Esophagus muscularis mucosa (tissue), 4 donors: ENCODE measurements at places on chromosomes 6 and 20.

DNA sequence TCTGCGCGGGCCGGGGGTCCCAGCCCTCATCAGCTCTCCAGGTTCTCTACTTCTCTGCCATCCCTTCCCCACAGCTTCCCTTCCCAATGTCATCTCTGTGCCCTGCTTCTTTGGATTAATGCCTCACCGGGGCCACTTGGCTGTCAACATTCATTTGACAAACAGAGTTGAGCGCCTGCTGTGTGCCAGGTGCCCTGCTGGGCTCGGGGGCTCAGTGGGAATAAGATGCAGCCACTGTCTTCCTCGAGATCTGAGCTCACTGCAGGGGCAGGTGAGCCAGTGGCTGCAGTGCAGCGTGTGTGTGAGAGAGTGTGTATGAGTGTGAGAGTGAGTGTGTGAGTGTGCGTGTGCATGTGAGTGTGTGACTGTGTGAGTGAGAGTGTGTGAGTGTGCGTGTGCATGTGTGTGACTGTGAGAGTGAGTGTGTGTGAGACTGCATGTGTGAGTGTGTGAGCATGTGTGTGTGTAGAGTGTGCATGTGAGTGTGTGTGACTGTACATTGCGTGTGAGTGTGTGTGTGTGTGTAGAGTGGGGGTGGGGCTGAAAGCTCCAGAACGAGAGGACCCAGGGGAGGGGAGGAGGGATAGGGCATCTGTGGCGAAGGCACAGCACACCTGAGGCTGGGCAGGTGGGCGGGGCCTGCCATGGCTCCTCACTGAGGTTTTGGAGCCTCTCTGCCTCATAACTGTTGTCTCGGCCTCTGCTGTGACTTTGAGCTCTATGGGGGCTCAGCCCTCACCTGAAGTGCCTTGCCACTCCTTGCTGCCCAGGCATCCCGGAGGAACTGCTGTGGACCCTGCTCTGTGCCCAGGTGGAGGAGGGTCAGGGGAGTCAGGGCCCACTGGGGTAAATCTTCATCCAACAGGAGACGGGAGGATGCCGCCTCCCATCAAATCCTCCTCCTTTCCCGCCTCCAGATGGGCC is 36.5 kb upstream of the PHACTR3 start:
- H3K27ac ChIP-seq = no peak overlapping the region
- H3K36me3 ChIP-seq = no peaks in the 10 kb centered on the region
- H3K27me3 ChIP-seq = peaks cover 60% of the 10 kb centered on the region
- peaks cover 7% of the 10 kb centered on the region for H3K4me1 ChIP-seq

GRCh38 chr6:6556738-6557503 is 31.6 kb upstream of the LY86 start:
- no peaks in the 10 kb centered on the region for H3K36me3 ChIP-seq
- H3K4me3 ChIP-seq = no peak overlapping the region
- H3K4me1 ChIP-seq = no peaks in the 10 kb centered on the region

DNA sequence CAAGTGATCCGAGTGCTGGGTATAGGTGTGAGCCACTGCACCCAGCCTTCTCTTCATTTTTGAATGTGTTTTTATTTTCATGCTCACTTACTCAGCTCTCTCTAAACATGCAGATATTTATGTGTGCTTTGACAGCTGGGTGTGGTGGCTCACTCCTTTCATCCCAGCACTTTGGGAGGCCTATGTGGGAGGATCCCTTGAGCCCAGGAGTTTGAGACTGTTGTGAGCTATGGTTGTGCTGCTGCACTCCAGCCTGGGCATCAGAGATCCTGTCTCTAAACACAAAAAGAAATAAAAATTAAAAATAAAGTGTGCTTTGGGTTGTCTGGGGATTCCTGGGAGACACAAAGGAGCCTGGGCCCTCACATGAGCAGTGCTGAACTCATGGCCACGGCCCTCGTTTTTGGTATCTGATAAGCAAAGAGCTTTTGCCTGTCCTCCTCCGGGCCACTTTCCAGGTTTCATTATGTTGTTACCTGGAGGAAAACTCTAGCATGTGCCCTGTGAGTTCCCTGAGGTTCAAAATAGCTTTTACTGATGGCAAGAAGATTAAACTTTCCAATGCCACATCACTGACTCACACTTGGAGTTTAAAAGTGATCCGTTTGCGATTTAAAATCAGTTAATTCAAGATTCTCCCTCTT is 78.5 kb downstream of the CD164 start:
- DNase-seq = no peak
- H3K36me3 ChIP-seq = no peaks in the 10 kb centered on the region
- no peaks in the 10 kb centered on the region for H3K27me3 ChIP-seq
- H3K4me3 ChIP-seq = no peak overlapping the region
- peak overlapping the region; percentile 68 for H3K27ac ChIP-seq
- peaks cover 60% of the 10 kb centered on the region for H3K4me1 ChIP-seq

DNA sequence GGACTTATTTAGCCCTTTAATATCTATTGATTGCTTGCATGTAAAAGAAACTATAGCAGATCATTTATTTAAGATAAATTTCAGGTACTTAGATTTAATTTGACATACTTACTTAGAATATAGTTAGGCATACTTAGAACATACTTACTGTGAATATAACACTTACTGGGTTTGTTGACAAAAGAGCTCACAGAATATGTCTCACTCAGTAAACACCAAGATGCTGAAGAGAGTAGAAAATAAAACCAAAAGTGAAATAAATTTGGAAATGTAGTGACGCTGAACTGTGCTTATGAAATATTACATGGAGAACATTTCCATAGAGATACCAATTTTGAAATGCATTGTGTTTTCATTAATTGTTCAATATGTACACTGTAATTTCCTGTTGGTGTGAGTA is 615.4 kb upstream of the MAN1A1 start:
- H3K36me3 ChIP-seq = no peaks in the 10 kb centered on the region
- H3K27me3 ChIP-seq = no peaks in the 10 kb centered on the region
- H3K27ac ChIP-seq = no peak overlapping the region
- H3K4me1 ChIP-seq = no peaks in the 10 kb centered on the region

DNA sequence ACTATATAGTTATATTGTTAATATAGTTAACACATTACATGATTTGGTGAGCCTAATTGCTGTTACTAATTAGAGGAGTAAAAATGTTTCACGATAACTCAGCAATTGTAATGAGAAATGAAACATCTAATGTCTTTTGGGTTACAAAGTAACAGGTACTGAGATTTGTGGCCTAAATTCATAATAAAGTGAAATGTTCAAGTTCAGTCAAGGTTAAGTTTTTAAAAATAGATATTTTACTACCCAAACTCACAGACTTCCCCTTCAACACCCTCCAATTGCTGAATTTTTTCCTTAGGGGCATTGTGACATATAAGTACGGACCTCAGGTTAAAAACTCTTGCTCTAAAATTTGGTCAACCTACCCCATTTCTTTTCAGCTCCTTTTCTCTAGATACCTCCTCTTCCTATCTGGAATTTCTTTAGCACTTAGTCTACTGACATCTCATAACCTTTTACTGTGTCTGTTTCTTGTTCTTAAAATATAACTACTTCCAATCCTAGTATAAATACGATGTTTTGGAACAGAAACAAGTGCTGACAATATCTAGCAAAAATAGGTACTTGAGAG is 112.3 kb upstream of the PRSS16 start:
- no peak overlapping the region for H3K4me3 ChIP-seq
- no peaks in the 10 kb centered on the region for H3K36me3 ChIP-seq
- no peak overlapping the region for H3K27ac ChIP-seq
- H3K4me1 ChIP-seq = peaks cover 31% of the 10 kb centered on the region
